ENCODE measurements at places on chromosomes 12 and 14.
A peak's percentile ranks its signal among the peaks of the same experiment; 100 is the strongest.

DNA sequence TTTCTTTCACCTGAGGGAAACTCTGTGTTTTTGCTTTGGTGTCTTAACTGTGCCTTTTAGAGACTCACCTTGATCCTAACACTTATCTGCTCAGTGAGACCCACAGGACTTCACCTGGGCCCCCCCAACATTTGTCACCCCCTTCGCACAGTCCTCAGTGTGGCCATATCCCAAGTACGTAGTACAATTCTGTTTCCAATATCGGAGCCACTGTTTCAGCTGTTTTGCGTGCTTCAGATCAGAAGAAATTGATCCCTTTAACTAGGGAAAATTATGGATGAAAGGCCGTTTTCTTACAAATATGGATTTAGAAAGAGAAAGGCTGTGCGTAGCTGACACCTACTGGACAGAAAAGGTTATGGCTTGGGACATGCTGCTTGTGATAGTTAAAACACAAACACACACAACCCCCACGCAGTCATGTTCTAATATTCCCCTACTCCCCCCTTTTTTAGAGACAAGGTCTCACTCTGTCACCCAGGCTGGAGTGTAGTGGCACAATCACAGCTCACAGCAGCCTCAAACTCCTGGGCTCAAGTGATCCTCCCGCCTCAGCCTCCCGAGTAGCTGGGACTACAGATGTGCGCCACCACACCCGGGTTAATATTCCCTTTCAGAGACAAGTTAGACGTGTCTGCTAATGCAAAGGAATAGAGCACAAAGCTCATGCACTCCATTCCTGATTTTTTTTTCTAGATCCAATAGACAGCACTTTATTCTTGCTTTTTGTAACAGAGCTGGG is 3.6 kb upstream of the SLC7A8 start:
- no peak for DNase-seq

- no peak for DNase-seq
These were observed 28.8 kb downstream of the OAS2 start for GRCh38 chr12:113007166-113007565.

DNA sequence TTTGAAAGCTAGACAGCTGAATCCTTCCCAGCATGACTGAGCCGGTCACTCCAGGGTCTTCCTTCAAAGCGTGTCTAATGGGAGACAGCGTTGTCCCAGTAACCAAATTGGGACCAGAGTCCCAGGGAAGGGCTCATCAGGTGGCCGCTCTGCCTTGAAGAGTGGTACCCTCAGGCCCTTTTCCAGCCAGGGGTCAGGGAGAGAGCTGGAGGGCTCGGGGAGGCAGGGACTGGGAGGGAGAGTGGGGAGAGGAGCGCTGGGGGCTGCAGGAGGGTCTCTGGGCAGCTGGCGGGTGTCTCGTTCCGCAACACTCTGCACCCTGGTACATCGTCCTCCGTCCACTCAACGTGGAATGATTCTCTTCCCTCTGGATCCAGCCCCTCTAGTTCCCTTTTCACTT is 1.6 kb upstream of the RTL1 start:
- DNase-seq: no peak

DNA sequence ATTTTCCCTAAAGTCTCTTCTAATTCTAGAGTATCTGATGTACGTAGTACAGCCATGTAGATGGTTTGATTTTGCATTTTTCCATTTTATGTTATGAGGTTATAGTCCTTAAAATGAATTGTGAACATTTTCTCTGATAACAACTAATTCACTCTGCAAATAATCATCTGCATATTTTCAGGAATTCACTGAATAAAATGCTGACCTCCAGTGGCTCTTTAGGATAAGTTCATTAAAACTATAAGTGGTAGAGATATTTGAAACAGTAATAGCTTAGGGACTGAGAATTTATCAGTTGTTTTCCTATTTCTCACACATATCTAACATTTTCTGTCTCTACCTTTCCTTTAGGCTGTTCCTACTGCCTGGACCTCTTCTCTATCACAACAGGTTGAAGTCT is 4.4 kb downstream of the MSRB3 start:
- DNase-seq: no peak

GRCh38 chr14:90398315-90398839 is 1.5 kb downstream of the CALM1 start:
- DNase-seq: peak; percentile 43

GRCh38 chr14:50312734-50313054 is 570 bp downstream of the DMAC2L start:
- no peak for DNase-seq

- peak; percentile 97 for DNase-seq
These were observed 24.3 kb upstream of the HSPB8 start for GRCh38 chr12:119154435-119154818.

All from H9 (cell line).